ENCODE measurements at places on chromosomes 6 and 20.

DNA sequence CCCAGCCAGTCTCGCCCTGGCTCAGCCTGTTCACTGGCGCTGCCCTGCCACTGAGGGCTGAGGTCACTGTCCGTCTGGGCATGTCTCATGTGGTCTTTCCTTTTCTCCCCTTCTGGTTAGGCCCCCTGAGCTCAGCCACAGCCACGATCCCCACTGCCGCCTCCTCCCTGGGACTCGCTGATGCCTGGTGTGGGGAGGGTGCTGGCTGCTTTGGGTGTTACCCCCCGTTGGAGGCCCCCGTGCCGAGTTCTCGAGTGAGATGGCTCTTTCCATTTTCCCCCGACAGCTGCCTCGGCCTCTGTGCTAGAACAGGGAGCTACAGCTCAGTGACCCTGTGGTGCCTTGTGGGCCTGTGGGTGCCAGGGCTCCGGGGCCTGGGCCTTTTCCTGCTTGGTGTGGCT lies 14.9 kb upstream of the TCFL5 start:
- DNase-seq, result no peak

DNA sequence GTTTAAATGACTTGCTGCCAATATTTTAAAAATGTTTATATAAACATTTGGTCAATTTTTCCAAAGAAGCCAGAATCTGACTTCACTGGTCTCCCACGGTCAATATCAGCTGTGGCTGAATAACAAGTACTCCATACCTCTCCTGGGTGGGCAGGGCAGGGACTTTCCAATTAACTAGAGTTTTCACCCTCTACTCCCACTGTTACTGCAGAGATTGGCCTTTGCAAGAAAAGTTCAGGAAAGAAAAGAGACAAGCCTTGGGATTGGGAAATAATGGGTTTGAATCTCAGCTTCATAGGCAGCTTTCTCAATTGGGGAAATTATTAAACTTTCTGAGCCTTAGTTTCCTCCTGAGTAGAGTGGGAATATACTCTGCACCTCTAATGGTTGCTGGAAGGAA lies 236.9 kb downstream of the PRL start:
- no peak for DNase-seq

- DNase-seq, result no peak
These were observed 30.5 kb upstream of the PHACTR3 start for GRCh38 chr20:59573837-59574236.

GRCh38 chr20:701401-702129 lies 26.0 kb upstream of the SCRT2 start:
- no peak for DNase-seq

DNA sequence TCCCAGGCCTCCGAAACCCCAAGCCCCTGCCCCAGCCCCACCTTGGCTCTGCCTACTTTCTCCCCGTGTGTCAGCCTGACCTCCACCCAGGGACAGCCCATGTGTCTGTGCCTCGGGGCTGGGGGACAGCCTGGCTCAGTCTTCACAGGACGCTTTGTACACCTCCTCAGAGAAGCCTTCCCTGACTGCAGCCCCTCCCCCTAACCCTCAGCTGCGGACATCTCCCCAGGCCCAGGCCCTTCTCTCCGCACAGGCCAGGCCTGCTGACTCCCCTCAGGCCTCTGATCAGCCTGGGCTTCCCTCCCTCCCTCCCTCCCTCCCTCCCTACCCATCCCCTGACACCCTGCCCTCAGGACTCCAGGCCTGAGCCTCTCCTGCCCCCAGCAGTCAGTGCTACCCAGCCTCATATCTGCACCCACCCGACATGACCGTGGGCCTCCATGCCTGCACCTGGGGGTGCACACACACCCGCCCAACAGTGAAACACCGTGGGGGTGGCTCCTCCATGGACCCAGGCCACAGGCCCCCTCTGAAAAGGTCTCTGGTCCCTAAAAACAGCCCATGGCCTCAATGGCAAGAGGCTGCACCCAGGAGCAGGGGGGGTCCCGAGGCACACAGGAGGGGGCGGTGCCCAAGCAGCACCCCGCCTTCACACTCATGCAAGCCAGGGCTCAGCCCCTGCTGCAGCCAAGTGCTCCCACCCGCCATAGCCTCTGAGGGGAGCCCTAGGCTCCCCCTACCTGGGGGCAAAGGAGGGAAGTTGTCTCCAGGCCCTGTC lies 12.9 kb downstream of the LAMA5 start:
- no peak for DNase-seq

DNA sequence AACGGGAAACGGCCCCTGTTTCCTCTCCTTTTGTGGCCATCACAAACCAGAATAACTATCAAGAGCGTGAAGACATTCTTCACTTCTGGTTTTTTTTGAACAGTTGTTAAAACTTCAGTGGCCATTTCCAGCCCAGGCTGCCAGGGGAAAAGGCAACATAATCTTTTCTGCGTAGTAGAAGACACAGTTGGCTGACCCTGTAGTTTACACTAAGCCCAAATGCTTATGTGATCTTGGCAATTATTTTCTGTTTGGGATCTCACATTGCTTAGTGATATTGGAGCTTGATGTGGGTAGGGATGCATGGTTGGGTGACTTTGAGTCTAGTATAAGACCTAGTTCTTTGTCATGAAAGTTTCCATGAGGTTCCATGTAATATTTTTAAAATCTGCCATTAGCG lies 449.4 kb upstream of the CDH4 start:
- no peak for DNase-seq

DNA sequence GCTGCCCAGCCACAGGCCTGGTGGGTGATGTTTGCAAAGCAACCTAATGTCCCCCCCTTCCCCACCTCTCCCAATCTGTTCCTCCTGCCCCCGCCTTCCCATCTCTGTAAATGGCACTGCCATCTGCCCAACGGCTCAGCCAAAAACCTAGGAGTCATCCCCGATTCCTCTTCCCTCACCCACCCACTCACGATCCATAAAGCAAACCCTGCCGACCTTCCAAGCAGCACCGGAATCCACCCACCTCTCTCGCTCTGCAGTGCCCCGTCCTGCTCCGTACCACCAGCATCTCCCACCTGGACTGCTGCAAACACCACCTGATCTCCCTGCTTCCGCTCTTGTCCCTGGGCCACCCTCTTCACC lies 37.6 kb downstream of the SULF2 start:
- no peak for DNase-seq

DNA sequence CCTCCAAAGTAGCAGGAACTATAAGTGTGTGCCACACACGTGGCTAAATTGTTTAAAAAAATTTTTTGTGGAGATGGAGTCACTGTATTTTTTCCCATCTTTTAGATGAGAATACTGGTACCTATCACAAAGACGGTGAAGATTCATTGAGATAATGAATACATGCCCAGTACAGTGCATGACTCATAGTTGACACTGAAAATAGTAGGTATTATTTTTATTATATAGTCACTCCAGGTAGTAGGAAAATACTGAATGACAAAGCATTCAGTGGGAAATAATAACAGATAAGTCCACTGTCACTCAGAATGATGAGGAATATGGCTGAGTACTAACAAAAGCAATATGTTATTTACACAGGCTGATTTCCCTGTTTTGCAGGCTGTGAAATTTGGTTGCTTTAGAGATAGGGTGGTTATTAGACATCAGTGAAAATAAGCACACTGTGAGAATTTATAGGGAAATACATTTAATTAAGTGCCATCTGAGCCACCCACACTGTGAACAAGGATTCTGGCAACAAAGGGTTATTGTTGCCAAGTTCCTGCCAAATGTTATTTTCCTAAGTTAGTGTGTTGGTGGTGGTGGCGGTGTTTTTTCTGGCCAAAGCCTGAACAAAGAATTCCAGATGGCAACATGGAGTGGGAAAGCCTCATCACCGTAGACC lies 129.8 kb upstream of the FOXQ1 start:
- DNase-seq, result no peak

GRCh38 chr6:121771937-121772720 lies 336.7 kb downstream of the GJA1 start:
- no peak for DNase-seq

GRCh38 chr20:9594284-9594875 lies 80.0 kb downstream of the LAMP5 start:
- no peak for DNase-seq

DNA sequence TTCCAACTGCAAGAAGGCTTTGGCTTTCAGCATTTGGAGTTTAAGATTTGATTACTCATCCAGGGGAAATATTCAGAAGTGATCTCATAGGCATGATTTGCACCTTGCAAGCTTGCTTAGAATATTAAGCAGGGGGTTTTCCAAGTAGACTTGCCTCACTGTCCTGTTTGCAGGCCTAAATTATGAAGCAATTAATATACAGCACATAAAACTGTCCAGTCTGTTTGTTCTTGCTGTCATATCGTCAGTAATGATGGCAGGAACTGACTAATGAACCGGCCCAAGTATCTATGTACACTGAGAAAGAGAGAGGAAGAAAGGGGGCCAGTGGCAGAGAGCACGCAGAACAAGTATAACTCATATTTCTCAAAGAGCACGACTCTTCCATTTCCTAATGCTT lies 212.5 kb upstream of the SUPT3H start:
- peak; percentile 57 for DNase-seq

DNA sequence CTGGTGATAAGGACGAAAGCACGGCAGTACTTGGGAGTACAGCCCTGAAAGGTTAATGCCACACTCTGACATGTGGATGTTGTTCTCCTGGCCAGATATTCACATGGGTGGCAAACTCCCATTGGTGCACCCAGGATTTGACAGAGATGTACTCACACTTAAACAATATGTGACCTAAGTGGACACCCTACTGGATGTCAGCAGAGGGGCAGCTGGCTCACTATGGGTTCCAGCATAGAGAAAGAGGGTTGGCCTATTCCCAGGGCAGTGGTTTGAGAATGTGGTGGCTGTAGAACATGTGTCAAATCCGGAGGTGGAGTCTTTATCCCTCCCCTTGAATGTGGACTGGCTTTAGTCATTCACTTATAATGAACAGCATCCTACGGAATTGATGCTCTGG lies 333.2 kb downstream of the DHX35 start:
- no peak for DNase-seq

DNA sequence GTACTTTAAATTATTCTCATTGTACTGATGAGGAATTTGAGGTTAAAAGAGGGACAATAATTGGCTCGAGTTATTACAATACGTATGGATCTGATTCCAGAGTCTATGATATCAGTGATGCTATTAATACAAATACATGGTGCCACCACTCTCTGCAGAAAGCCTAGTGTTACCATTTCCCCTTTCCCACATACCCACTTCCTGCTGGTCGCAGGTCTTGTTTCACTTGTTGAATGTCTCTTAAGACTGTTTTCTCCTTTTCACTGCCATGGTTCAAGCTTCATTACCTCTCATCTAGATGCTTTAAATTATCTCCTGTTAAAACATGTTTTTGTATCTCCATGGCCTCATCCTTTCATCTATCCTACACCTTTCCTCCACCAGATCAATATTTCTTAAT lies 62.0 kb downstream of the FHL5 start:
- DNase-seq, result no peak

GRCh38 chr20:46582648-46583047 lies 32.2 kb upstream of the OCSTAMP start:
- DNase-seq, result no peak

DNA sequence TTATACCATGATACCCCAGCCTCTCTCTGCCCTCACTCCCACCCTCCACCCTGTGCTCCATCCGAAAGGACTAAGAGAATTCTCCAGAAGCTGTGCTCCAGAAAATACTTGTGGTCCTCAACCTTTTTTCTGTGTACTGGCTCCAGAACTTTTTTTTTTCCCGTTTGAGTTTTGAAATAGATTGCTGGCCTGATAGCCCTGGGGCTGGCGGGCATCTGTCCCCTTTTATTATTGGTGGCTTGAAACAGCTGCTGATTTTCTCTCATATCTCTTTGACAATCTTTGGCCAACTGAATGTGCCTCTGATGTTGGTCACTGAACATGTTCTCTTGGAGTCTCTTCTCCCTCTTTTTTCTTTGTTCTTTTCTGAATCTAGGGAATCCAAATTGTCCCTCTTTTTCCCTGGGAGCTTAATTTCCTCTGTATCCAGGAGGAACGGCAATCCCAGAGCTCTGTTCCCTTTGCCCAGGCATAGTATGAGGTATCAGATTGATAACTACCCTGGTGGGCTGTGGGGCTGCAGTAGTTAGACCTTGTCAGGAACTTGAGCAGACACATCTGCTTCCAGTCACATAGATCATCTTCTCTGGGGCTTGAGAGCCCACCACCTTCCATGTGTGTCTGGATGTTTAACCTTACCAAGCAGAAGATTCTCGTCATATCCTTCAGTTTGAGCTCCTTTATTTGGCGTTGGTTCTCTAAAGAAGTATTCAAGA lies 1.6 kb downstream of the PPARD start:
- DNase-seq, result no peak

- peak; percentile 40 for DNase-seq
These were observed 29.1 kb downstream of the WRNIP1 start for GRCh38 chr6:2794171-2794730.

DNA sequence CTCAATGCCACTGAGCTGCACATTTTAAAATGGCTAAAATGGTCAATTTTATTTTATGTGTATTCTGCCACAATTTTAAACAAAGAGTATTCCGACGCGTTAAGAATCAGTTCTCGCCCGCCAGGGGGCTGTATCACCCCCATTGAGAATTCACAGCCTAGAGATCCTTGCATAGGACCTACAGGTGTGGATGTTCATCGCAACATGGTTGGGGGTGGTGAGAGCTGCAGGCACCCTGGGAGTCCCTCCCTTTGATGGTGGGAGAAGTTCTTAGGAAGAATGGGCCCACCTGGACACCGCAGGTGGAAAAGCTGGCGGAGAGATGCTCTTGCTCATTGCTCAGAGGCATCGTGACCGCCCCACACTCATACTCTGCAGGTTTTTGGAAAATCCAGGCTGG lies 63.5 kb downstream of the SLC2A10 start:
- no peak for DNase-seq

GRCh38 chr6:154797857-154798256 lies 64.6 kb downstream of the SCAF8 start:
- DNase-seq, result no peak

Data from HT1080 (cell line).